ENCODE measurements at places on chromosomes 2 and 18.

DNA sequence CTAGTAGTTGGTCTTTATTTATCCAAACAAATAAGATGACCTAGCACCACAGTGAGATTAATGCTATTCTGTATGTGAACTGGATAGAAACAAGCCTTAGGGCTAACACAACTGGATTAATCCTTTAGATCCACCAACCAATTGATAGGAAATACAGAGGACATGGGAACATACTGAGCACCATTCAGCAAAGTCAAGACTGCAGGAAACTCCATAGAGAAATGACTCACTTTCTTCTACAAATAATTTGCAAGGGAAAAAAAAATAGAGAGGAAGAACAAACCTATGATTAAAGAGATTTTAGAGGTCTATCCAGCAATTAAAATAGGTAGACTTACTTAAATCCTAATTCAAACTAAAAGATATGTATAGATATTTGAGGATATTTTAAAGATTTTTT lies 23.9 kb downstream of the WDFY1 start:
- DNase-seq, result no peak

- DNase-seq, result no peak
Observed at GRCh38 chr2:156784020-156784701, 348.0 kb downstream of the GPD2 start.

GRCh38 chr18:69127873-69128500 lies 272.7 kb upstream of the DOK6 start:
- DNase-seq, result no peak

GRCh38 chr2:188770296-188770695 lies 203.9 kb upstream of the COL3A1 start:
- DNase-seq, result no peak

DNA sequence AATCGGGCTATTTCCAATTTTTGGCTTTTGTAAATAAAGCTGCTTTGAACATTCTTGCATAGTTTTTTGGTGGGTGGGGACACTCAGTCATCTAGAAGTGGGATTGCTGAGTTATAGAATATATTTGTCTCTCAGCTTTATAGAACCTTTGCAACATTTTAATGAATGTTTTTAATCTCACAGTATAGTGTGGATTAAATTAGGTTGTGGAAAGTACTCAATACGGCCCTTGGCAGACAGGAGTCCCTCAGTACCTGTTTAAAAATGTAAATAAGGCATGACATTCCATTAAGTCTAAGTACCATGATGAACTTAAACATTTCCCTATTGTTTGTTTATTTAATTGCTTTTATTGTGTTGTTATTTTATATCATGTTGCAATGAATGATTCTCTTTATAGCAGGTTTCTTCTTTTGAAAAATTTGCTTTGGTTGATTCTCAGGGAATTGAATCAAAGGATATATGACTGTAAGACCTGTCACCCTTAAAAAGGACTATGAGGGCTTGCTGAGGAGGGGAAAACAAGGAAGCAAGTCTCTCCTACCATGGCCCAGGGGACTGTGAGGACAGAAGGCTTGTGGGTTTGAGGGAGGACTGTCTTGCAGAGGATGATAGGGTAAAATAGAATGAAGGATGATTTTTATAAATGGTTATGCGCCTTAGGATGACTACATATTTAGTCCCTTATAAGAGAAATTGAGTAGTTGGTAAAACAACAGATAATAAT lies 165.1 kb downstream of the RPIA start:
- no peak for DNase-seq

Data from stimulated activated CD8-positive, alpha-beta memory T cell treated with anti-CD3 and anti-CD28 coated beads, Interleukin-4, amount 100 ng/mL, for 1 hour (primary cell).